Activated CD8-positive, alpha-beta memory T cell treated with anti-CD3 and anti-CD28 coated beads for 36 hours (primary cell): ENCODE measurements at places on chromosomes 12 and 14. TPM values are rescaled to one million over a fixed set of nuclear protein-coding genes. Genes with fewer than 3 reads are reported as not detected.

TEX52 gene
- total RNA-seq: not detected

AVPR1A gene
- total RNA-seq: not detected

CRIP2 gene
- total RNA-seq: 1.0 TPM

TAS2R13 gene
- total RNA-seq: 0.21 TPM

MSI1 gene
- 0.21 TPM for total RNA-seq

USP30 gene
- total RNA-seq: 8.5 TPM

TMEM253 gene
- 0.13 TPM for total RNA-seq

NPFF gene
- total RNA-seq: not detected

TMEM229B gene
- 1.5 TPM for total RNA-seq

CLEC4C gene
- total RNA-seq: not detected

TBC1D30 gene
- total RNA-seq: 1.9 TPM

CTSG gene
- not detected for total RNA-seq

CCDC184 gene
- 1.2 TPM for total RNA-seq

IL26 gene
- total RNA-seq: 1.2 TPM

IL23A gene
- total RNA-seq: 45.9 TPM

MTRFR gene
- 28.0 TPM for total RNA-seq

PZP gene
- not detected for total RNA-seq

KDM5A gene
- 69.9 TPM for total RNA-seq

EPYC gene
- total RNA-seq: not detected

OR6C2 gene
- total RNA-seq: not detected

CACNA1C gene
- total RNA-seq: 0.04 TPM

FOXA1 gene
- 0.15 TPM for total RNA-seq

CNTN1 gene
- total RNA-seq: not detected

FGF6 gene
- total RNA-seq: not detected

DPPA3 gene
- total RNA-seq: not detected

PROX2 gene
- total RNA-seq: 0.50 TPM

EXOC3L4 gene
- total RNA-seq: not detected

TAS2R31 gene
- 1.0 TPM for total RNA-seq

KRT4 gene
- not detected for total RNA-seq

FAIM2 gene
- 0.23 TPM for total RNA-seq

PUS1 gene
- total RNA-seq: 110 TPM

C14orf39 gene
- total RNA-seq: not detected

CLBA1 gene
- total RNA-seq: 4.0 TPM

RPGRIP1 gene
- not detected for total RNA-seq

NANOG gene
- not detected for total RNA-seq

TBK1 gene
- total RNA-seq: 25.4 TPM
